ENCODE measurements at places on chromosomes 3 and 15.

DNA sequence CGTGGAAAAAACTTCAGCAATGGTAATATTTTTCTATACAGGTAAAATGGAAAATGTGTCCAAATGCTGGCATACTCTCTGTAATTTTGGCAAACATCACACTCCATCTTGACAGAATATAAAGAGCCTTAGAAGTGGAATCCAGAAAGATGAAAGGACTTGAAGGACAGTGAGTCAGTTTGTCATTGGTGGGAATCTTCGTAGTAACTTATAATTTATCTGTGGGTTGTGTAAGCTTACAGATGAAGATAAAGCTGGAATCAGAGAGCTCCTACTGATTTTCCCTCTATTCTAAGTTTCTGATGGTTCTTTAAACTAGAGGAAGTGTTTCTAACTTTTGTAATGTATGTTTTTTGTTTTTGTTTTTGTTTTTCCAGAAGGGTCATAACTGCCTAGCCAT lies 8.7 kb upstream of the PDZRN3 start:
- DNase-seq: no peak

GRCh38 chr3:126528800-126529541 lies 5.0 kb downstream of the CHST13 start:
- DNase-seq: no peak

DNA sequence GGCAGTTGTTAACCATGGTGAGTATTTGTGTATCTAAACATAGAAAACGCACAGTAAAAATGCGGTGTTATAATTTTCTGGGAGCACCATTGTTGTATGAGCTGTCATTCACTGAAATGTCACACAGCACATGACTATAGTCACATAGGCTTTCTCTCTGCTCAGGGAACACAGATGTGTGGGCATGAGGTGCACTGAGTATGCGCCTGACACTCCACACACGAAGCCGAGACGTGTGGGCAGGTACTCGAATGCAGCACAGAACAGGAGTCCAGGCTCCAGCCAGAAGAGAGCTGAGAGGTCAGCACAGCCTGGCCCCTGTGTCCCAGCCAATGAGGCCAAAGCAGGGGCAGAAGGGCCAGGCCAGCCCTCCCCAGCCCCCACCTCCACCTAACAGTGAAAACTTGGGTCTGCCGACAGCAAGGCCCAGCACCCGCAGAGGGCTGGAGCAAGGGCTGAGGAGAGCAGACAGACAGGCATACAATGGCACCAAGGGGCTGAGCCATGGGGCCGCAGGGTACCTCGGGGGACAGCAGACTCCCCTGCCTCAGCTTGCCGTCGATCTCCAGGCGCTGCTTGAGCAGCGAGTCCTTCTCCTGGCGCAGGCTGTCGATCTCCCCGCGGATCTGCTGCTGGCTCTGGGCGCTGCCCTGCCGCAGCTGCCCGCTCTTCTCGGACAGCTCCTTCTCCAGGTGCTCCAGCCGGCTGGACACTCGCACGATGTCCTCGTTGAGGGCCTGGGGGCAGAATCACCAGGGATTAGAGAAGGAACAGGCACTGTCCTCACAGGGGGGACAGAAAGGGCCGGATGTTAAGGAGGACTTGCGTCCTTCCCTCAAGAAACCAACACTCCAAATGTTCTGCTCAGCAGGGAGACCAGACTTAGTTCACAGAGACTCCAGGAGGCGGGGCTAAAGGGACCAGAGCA lies 24.0 kb downstream of the KIF7 start:
- DNase-seq: no peak

- no peak for DNase-seq
Observed at GRCh38 chr15:63236272-63236671, 41.1 kb upstream of the APH1B start.

DNA sequence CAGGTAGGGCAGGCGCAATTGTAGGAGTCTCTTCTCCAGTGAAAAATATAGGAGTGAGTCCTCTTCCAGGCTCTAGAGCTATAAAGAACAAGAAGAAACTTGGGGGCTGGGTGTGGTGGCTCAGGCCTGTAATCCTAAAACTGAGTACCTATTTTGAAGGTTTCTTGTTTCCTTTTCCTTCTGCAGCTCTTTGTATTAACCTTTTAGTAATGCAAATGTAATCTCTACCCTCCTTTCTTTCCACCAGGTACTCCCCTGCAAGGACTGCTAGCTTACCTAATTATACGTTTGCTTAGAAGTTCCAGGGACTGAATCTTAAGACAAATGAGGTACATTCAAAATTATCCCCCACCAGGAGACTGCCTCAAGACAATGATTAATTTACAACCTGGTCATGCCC lies 75.9 kb downstream of the CD47 start:
- DNase-seq: no peak

DNA sequence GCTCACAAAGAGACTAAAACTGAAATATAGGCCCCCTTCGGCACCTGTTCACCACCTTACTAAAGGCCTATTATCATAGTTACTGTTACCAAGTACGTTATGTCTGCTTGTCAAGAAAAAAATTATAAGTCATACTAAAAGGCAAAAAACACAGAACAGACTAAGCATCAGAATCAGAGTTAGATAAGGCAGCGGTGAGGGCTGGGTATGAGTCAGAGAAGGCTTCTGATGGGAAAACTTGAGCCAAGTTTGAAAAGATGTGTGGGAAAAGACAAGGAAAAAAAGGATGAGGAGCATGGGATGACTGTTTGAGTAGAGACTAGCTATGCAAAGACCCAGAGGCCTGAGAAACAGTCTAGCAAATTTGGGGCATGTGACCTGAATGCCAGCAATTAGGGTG lies 387.2 kb upstream of the SGO1 start:
- DNase-seq: no peak

- no peak for DNase-seq
Observed at GRCh38 chr3:112167758-112168157, 34.7 kb upstream of the GCSAM start.

DNA sequence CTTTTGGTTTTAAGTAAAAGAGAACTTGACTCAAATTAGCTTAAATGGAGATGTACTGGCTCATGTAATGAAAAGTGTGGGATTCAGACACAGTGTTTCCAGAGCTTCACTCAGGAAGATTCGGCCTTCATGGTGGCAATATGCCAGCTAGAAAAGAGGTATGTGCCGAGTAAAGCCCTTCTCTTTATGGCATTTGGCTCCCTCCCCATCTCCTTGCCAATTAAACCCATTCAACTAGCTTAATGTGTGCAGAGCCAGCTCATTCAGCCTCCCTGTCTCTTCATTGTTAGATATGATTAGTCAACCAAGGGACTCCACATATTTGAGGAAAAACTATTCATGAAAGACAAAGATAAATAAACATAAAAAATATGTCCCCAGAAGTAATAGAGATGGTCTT lies 15.0 kb upstream of the TRANK1 start:
- no peak for DNase-seq

GRCh38 chr3:174125267-174125824 lies 727.8 kb downstream of the NLGN1 start:
- no peak for DNase-seq

DNA sequence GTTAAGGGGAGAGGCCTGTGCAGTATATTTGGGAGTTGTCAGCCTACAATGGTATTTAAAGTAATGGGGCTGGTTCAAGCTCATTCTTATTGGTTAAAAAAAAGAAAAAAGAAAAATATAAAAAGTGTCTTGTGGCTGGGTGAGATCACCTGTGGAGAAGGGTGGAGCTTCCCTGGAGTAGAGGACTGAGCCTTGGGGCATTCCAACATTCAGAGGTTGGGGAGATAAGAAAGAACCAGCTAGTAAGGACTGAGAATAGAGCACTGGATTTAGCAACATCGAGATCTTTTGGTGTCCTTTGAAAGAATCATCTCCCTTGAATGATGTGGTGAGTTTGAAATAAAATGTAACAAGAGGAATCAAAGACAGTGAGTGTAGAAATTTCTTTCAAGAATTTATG lies 5.2 kb downstream of the SLC49A4 start:
- no peak for DNase-seq

GRCh38 chr3:140088513-140088912 lies 153.5 kb downstream of the CLSTN2 start:
- DNase-seq: no peak

- DNase-seq: no peak
Observed at GRCh38 chr3:126474498-126475412, 936 bp downstream of the ZXDC start.

GRCh38 chr15:60353245-60353920 lies 44.4 kb downstream of the ANXA2 start:
- no peak for DNase-seq

- DNase-seq: no peak
Observed at GRCh38 chr15:41180206-41180789, 50.3 kb downstream of the EXD1 start.

Measured in cerebellar nuclear complex (tissue), 1 donor.